ENCODE measurements at places on chromosomes 6 and 20. TPM values are rescaled to one million over a fixed set of nuclear protein-coding genes. Genes with fewer than 3 reads are reported as not detected.

The HTR1E gene
- polyA plus RNA-seq: not detected

DNA sequence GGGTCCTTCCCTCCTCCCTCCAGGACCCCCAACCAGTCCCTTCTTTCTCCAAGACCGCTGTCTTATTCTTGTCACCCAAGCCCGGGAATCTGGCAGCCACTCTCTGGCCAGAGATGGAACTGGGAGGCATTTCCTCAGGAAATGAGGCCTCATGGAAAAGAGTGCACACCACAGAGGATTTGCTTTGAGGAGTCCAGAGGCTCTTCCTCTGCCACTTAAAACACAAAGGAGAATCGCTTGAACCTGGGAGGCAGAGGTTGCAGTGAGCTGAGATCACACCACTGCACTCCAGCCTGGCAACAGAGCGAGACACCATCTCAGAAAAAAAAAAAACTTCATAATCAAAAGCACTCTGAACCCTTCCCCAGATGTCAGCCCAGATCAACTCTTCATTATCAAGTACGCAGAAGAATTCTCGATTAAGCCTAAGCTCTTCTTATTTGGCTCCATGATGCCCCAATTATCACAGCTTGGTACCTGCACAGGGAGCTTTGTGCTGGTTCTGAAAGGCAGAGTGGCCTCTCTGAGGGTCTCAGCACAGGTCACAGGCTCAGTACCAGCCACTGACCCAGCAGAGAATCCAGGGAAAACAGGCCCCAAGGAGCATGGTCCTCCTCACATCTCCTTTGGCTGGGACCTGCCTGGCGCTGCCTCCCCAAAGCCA is 82.9 kb upstream of the MAFB start:
- DNase-seq: no peak

The RIN2 gene
- 19.9 TPM for polyA plus RNA-seq

DNA sequence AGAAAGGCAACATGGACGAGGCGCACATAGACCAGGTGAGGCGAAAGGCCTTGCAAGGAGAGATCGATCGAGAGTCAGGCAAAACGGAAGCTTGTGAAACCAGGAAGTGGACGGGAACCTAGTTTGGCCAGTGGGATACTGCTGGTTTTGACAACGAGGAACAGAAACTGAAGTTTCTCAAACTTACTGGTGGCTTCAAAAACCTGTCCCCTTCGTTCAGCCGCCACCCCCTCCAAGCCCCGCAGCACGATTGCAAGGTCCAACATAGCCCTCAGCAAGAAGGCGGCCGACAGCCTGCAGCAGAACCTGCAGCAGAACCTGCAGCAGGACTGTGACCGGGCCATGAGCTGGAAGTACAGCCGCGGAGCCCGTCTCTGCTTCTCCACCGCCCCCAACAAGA is 238.0 kb downstream of the KHDC1L start:
- no peak for DNase-seq

DNA sequence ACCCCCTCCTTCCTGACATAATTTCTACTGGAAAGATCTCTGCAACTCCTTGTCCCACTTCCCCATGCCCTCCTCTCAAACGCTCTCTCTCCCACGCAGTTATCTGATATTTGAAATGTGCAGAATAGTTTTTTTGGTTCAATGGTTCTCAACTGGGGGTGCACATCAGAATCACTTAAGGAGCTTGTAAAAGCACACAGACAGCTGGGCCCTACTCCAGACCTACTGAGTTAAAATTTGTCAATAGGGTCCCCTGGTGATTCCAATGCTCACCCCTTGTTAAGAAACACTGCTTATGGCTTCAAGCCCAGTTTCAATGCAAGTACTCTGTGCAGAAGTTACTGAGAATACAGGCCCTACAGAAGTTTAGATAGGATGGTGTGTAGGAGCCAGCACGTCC is 45.2 kb upstream of the KCNK16 start:
- no peak for DNase-seq

All from forelimb muscle (tissue), 1 donor.